Stimulated activated CD4-positive, alpha-beta T cell treated with anti-CD3 and anti-CD28 coated beads, Interleukin-15, amount 100 ng/mL, for 48 hours (primary cell): ENCODE measurements at places on chromosomes 12 and 14.

DNA sequence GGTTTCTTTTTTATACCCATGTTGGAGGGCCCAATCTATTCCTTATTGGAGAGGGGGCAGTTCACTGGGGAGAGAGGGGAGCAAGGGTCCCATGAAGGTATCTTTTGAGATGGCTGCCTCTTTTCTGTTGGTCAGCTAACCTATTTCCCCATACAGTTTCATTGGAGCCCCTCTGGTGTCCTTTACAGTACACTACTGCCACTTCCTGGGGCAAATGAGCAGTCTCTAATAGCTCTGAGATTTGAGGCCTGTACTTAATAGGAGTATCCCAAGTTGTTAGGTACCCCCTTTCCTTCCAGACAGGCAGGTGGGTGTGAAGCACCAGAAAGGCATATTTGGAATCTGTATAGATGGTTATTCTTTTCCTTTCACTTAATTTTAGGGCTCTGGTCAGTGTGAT is 41.3 kb upstream of the RNU6-8 start:
- no peak for DNase-seq

- no peak for DNase-seq
These were observed 21.6 kb downstream of the GPR132 start for GRCh38 chr14:105043641-105044040.

- no peak for DNase-seq
These were observed 195.4 kb downstream of the DUSP6 start for GRCh38 chr12:89156862-89157262.

GRCh38 chr12:5060958-5061357 is 17.3 kb downstream of the KCNA5 start:
- no peak for DNase-seq

GRCh38 chr12:65464930-65465329 is 186.4 kb downstream of the MSRB3 start:
- no peak for DNase-seq

GRCh38 chr12:68175557-68176061 is 16.1 kb upstream of the IFNG start:
- DNase-seq, result no peak

DNA sequence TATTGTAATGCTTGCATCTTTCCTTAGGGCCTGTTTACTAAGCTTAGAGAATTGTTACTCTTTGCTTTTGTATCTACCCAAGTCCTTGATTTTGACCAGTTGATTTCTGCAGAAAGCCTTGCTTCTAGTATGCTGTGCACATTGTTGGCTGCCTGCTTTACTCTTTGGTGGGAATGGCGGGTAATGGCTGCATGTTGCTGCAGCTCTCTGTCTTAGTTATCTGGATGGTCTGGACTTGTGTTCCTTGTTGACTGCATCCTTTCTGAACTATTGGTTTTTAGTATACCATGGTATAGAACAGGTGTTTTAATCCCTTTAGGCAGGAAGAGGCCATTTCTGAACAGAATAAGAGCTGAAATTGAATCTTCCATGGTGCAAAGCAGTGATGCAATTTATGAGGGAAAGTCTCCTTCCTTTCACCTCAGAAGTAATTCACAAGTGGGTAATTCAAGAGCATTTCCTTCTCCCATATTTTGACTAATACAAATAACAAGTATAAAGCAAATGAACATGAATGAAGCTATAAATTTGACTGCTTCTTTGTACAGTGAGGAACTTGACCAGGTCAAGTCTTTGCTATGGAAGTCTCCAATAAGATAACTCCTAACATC is 466.4 kb downstream of the NPAS3 start:
- no peak for DNase-seq

- DNase-seq, result no peak
These were observed 6.2 kb downstream of the OR4K17 start for GRCh38 chr14:20116748-20117147.

GRCh38 chr12:10234562-10234961 is 21.9 kb downstream of the GABARAPL1 start:
- no peak for DNase-seq

DNA sequence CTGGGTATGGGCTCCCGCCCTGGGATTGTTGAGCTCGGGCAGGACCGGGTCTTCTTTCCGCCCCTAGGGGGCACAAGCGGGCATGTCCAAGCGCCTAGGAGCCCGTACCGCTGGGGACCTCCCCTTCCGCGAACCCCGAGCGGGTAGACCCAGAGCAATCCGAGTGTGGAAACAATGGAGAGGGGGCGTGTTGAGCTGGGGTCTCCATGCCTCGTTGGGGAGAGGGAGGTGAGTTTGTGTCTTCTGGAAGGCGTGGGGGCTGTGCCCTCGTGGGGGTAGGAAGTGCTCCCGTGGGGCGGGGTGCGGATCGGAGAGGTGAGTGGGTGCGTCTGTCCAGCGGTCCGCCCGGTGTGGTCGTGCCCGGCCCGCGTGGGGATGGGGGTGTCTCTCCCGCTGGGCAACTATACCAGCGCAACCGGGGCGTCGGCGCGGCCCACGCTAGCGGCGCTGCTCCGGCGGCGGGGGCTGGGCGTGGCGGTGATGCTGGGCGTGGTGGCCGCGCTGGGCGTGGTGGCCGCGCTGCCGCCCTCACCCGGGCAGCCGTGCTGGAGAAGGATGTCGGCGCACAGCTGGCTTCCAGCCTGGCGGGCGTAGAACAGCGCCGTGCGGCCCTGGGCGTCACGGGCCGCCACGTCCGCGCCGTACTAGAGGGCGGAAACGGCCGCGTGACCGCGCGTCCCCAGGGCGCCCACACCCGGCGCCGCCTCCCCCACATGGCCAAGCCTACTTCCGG is 12.2 kb downstream of the AGAP2 start:
- no peak for DNase-seq

GRCh38 chr12:751999-752694 is at the start of gene WNK1:
TSS of gene WNK1 (plus strand) at chr12:752579. CDS start at chr12:753566, 987 bp downstream.
- DNase-seq, result peak; percentile 95

GRCh38 chr12:25266497-25266896 is 15.8 kb upstream of the KRAS start:
- no peak for DNase-seq

GRCh38 chr12:106245767-106246166 is 2.1 kb downstream of the CKAP4 start:
- no peak for DNase-seq

- DNase-seq, result no peak
These were observed 748 bp upstream of the ACVRL1 start for GRCh38 chr12:51906430-51907082.

DNA sequence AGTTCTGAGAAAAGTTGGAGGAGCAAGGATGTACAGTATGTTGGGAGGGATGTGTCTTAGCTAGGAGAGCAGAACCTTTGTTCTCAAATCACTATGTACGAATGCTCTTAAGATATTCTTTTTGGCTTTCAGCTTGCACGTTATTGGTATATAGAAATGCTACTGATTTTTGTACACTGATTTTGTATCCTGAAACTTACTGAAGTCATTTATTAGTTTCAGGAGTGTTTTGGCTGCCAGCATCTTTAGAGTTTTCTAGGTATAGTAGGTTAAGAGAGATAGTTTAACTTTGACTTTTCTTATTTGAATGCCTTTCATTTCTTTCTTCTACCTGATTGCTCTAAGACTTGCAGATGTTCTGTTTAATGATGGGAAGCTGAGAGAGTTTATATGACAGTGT is 442.8 kb upstream of the FBXO33 start:
- DNase-seq, result no peak

GRCh38 chr12:38445040-38445439 is 128.5 kb downstream of the ALG10B start:
- no peak for DNase-seq

- DNase-seq, result no peak
These were observed 22.9 kb downstream of the ERH start for GRCh38 chr14:69375182-69375581.

DNA sequence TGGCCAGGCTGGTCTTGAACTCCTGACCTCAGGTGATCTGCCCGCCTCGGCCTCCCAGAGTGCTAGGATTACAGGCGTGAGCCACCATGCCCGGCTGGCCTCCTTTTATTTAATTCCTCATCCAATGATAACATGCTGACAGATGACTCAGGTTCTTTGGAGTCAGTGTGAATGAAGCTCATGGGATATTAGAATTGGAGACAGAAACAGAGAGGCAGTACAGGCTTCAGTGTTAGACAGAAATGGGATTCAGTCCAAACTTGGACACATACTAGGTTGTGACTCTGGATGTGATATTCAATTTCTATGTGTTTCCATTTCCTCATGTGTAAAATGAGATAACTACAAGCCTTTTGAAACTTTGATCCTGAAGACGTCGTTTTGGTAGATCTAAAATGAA is 47.3 kb downstream of the PDE3A start:
- DNase-seq, result no peak

GRCh38 chr12:75366629-75367028 is 24.3 kb upstream of the GLIPR1L2 start:
- no peak for DNase-seq

DNA sequence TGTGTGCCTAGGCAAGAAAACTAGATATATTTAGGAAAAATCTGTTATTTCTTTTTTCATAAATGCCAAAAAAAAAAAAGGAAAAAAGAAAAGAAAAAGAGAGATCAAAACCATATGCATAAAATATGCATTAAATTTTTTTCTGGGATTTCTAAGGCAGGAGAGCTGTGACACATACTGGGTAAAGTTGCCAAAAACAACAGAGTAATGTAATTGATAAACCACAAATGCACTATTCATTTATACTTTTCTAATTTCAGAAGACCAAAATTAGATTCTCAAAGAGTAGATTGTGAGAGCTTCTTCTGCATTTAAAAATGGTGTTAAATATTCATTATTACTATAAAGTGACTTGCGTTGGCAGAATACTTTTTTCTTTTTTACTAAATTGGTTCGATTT is 673.8 kb upstream of the MGAT4C start:
- no peak for DNase-seq

DNA sequence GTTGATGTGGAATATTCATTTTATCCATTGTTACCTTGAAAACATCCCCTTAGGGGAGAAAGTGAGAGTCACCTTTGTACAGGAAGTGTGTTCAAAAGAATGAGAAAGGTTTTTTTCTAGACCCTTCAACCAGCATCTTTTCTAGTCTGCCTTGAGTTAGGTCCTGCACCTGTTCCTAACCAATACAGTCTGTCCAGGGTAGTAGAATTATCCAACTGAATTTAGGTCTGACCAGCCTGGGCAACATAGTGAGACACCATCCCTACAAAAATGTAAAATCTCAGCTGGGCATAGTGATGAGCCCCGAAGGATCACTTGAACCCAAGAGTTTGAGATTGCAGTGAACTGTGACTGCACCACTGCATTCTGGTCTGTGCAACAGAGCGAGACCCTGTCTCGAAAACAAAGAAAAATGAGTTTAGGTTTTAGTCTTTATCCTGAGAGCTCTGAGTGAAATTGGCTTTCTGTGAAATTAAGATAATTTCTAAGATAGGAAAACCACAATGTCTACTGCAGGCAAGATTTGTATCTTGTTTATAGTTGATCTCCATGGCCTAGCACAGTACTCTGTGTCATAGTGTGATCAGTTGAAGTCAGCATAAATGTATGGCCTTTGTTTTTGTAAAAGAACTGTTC is 25.2 kb downstream of the ARHGAP5 start:
- no peak for DNase-seq

DNA sequence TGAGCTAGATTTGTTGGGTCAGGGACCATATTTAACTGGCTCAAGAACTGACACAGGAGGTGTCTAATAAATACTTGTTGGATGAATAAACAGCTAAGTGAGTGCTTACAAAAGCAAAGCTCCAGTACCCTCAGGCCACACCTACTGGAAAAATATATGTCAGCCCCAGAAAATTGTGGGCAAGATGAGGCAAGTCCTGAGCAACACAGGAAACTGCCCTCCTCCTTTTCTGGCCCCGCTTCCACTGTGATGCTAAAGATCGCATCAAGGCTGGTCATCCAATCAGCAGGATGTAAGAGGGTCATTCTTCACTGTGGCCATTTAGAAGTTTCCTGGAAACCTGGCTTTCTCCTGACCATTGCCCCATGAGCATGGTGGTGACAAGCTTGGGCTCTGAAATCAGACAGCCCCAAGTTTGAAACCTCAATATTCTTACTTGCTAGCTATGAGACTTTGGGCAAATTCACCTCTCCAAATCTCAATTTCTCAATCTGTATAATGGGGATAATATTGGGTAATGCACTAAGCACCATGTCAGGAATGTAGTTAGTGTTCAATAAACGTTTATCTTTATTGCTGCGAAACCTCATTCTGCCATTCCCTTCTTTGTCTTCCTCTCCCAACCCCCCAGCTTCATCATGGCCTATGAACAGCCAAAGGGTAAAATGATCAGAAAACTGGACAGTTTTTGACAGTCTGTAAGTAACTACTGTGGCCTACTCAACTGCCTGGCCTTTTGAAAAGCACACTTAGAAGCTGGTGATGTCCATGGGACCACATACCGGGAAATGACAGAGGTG is 139.3 kb upstream of the PZP start:
- no peak for DNase-seq

- DNase-seq, result no peak
These were observed 2.0 kb downstream of the POP5 start for GRCh38 chr12:120579179-120579578.

DNA sequence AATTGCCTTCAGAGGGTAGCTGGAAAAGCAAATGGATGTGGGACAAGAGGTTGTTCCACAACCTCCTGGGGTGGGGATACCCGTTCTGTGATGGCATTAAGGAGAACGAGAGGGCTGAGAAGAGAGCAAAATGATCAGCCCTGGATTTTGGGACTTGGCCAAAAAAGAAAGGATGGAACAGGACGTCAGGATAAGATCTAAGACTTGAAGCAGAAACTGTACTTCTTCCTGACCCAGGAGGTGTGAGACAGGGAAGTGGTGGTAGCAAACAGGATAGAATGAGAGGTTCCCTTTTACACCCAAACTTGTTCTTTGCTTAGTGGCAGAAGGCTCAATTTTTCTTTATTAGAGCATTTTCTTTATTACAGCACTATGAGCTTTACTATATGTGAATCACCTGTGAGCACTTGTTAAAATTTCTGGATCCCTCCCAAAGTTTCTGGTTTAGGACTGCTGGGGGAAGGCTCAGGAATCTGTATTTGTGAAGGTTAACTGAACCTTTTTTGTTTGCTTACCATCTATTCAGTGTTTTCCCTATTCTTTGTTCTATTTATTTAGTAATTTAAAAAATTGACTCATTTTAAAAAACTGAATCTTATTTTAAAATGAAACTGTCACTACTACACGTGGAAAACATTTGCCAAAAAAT is 59.2 kb downstream of the ERC1 start:
- no peak for DNase-seq

DNA sequence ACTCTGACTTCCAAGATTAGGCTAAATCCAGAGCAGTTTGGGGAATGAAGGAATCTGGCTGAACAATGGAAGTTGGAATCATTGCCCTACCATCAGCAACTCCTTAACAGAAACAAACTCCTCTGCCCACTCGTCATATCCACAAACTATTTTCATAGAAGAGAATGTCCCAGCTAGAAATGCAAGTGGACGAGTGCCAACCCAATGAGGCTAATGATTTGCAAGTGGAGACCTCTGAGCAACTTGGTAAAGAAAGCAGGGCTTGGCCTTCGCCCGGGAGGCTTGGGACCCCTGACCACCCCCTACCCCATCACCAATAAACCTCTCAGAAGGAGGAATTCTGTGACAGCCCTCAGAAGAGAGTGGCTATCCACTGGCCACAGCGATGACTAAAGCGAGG is 40.0 kb upstream of the DDX11 start:
- no peak for DNase-seq

GRCh38 chr12:50234347-50234746 is 49.0 kb downstream of the LIMA1 start:
- DNase-seq, result no peak

- DNase-seq, result no peak
These were observed 182.3 kb downstream of the RASSF9 start for GRCh38 chr12:85653731-85654455.

GRCh38 chr14:54207476-54208462 is 189.0 kb upstream of the CDKN3 start:
- no peak for DNase-seq

- DNase-seq, result no peak
These were observed 1.8 kb upstream of the KRT82 start for GRCh38 chr12:52407918-52408317.

- no peak for DNase-seq
These were observed 47.2 kb downstream of the PLCZ1 start for GRCh38 chr12:18690653-18691052.
